ENCODE measurements at places on chromosomes 13 and 19.

DNA sequence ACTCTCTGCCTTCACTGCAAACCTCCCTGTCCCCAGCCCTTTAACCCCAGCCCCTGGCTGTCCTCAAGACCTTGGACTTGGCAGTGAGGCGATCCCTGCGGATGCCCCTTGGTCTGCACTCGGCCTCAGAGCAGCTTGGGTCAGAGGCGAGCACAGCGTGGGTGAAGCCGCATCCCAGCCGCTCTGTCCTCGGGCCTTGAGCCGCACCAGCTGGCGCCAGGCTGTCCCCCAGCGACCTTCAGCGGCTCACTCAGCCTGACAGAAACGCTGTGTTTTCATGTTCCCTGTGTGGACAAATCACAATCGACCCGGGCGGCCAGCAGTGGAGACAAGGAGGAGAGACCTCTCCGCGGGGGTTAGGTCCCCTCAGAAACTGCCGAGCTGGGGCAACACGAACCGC is 52.0 kb downstream of the GNG7 start:
- no peak for DNase-seq

DNA sequence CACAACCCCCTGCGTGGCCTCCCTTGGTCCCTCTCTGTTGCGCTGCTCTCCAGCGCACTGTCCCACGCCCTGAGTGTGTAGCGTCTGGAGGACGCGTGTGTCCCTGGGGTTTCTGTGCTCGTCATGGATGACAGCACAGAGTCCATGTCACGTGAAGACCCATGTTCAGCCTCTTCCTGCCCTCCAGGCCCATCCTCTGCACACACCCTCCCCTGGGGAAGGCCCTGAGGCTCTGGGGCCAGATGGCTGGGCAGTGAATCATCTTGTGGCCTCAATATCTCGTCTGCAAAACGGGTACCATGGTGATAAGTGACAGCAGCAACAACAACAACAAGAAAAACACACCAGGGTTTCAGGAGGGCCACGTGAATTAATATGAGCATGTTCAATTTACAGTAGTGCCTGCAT is 71.5 kb upstream of the ARHGEF7 start:
- no peak for DNase-seq

DNA sequence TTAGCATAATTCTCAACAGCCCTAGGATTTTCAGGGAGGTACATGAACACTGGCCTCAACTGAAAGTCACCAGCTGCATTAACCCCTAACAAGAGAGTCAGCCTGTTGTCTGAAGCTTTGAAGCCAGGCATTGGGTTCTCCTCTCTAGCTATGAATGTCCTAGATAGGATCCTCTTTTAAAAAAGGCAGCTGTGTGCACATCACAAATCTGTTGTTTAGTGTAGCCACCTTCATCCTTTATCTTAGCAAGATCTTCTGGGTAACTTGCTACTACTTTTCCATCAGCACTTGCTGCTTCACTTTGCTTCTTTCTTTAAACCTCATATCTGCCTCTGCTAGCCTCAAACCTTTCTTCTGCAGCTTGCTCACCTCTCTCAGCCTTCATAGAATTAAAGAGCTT is 1692.1 kb downstream of the EFNB2 start:
- no peak for DNase-seq

DNA sequence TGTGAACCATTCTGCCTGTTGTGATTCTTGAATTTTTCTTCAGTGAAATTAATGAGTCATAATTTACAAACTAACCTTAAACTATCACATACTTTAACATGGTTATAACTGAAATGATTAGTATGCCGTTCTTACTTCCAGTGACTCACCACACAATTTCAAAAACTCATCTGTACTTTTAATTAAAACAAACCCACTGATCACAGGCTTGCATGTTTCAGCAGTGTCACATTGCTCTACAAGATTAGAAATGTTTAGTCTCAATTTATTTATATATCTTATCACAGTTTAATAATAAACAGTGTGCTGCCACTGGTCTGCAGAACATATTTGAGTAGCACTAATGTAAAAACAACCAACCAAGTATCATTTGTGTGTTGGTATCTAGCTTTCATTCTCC is 2227.9 kb upstream of the PCDH20 start:
- DNase-seq: no peak

DNA sequence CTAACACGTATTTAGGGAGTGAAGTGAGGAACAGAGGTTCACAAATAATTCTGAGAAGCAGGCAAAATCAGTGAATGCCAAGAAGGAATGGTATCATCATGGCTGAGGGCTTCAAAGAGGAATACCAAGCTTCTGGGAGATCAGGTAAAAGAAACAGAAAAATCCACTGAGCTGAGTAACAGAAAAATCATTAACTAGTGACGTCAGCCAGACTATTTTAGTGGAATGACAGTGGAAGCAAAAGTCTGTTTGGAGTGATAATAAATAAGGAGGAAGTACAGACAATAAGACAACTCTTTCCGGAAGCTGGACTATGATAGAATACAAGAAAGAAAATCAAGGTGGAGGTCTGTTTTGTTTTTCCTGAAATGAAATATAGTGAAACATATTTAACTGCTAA is 83.5 kb downstream of the SACS start:
- no peak for DNase-seq

DNA sequence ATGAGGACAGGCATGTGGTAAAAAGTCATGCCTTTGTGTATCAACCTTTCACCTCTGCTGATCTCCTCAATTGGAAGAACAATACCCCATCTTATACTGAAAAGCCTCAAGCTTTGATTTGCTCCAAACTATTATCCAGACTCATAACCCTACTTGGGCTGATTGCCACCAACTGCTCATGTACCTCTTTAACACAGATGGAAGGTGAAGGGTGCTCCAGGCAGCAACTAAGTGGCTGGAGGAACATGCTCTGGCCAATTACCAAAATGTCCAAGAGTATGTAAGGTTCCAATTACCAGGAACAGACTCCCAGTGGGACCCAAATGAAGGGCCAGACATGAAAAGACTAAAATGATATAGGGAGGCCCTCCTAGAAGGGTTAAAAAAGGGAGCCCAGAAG is 78.3 kb downstream of the ZNF486 start:
- DNase-seq: no peak
